ENCODE measurements at places on chromosomes 6 and 20. TPM values are rescaled to one million over a fixed set of nuclear protein-coding genes. Genes with fewer than 3 reads are reported as not detected.

GRCh38 chr6:170096191-170096802 is 194.6 kb downstream of the DLL1 start:
- H3K4me3 ChIP-seq, result no peak overlapping the region
- no peaks in the 10 kb centered on the region for H3K36me3 ChIP-seq
- peaks cover 13% of the 10 kb centered on the region for H3K27me3 ChIP-seq
- DNase-seq, result peak; percentile 3

DNA sequence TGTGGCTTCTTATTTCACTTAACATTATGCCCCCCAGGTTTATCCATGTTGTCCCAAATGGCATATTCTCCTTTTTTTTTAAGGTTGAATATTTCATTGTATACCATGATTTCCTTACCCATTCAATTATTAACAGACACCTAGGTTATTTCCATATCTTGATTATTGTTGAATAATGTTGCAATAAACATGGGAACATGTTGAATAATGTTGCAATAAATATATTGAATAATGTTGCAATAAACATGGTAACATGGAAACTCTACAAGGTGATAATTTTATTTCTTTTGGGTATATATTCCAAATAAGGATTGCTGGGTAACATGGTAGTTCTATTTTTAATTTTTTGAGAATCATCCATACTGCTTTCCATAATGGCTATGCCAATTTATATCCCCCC is 648.1 kb downstream of the MMUT start:
- no peak overlapping the region for H3K4me3 ChIP-seq
- H3K27me3 ChIP-seq, result no peaks in the 10 kb centered on the region
- H3K36me3 ChIP-seq, result no peaks in the 10 kb centered on the region
- no peaks in the 10 kb centered on the region for H3K4me1 ChIP-seq
- H3K27ac ChIP-seq, result no peak overlapping the region

DNA sequence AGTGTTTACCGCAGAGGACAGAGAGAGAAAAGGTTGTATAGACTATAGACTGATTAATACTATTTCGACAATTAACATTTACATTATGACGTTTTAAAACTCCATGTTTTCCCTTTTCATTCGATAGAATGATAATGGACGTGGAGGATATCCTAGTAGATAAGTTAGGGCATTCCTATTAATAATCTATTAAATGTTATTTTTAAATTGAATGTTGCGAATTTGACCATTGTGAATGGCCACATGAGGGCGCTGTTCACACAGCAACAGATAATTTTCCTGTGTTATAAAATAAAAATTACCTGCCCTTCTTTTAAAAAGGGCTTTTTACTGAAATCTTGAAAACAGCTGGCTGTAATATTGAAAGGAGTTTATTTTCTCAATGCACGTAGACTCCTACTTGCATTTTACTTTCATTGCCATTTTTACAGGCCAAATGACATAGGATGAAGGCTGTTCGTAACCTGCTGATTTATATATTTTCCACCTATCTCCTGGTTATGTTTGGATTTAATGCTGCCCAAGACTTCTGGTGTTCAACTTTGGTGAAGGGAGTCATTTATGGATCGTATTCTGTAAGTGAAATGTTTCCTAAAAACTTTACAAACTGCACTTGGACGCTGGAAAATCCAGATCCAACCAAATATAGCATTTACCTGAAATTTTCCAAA is 3.3 kb downstream of the ADGRB3 start:
- peak; percentile 33 for DNase-seq
- H3K4me1 ChIP-seq, result peaks cover 18% of the 10 kb centered on the region
- no peak overlapping the region for H3K27ac ChIP-seq
- no peak overlapping the region for H3K4me3 ChIP-seq
- peaks cover 48% of the 10 kb centered on the region for H3K27me3 ChIP-seq

GRCh38 chr6:168156742-168157265 is 77.8 kb upstream of the FRMD1 start:
- H3K27ac ChIP-seq, result no peak overlapping the region
- H3K4me3 ChIP-seq, result no peak overlapping the region
- H3K36me3 ChIP-seq, result no peaks in the 10 kb centered on the region
- DNase-seq, result no peak
- no peaks in the 10 kb centered on the region for H3K4me1 ChIP-seq

- no peak overlapping the region for H3K4me3 ChIP-seq
- no peaks in the 10 kb centered on the region for H3K36me3 ChIP-seq
- no peak for DNase-seq
- no peak overlapping the region for H3K27ac ChIP-seq
Measured at GRCh38 chr6:51459958-51460357, 627.5 kb downstream of the PKHD1 start.

DNA sequence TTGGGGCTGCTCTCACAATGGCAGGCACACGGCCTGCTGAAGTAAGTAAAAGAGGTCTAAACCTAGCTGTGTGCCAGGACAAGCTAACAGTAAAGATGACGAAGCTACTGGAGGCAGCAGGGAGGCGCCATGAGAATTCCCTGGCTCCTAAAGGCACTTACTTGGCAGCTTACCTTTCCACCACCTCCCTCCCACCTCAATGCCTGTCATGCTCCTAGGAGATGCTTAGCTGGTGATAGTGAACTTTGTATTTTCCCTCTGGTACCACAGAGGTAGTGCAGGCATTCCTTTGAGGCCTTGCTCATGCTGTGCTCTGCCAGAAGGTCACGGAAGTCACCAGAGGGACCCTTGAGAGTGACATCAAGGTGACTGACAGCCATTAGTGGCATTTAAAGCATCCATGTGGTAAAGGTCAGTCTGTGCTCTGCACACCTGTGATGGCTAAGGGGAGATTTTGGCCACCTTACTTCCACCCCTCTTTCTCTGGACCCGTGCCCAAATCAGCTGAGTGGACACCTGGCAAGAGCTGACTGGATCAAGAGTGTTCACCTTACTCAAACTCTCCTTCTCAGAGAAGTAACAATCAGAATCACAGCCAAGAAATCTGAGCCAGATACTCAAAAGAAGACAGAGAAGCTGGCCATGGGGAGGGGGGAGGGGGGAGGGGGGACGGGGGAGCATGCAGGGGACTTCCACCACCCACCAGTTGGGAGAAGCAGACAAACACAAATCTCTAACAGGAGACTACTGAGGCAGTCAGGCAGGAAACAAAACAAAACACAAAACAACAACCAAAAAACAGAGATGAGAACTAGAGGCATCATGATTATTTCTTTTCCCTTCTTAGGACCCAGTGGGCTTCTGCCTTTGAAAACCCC is 2.9 kb downstream of the FKBP1A start:
- H3K4me1 ChIP-seq, result peaks cover 69% of the 10 kb centered on the region
- H3K4me3 ChIP-seq, result peak overlapping the region; percentile 92
- no peaks in the 10 kb centered on the region for H3K27me3 ChIP-seq
- DNase-seq, result peak; percentile 32

GRCh38 chr20:41279546-41280225 is 37.8 kb downstream of the ZHX3 start:
- no peak overlapping the region for H3K4me3 ChIP-seq
- H3K4me1 ChIP-seq, result no peaks in the 10 kb centered on the region
- no peak for DNase-seq
- no peaks in the 10 kb centered on the region for H3K36me3 ChIP-seq
- no peak overlapping the region for H3K27ac ChIP-seq
- H3K27me3 ChIP-seq, result no peaks in the 10 kb centered on the region

DNA sequence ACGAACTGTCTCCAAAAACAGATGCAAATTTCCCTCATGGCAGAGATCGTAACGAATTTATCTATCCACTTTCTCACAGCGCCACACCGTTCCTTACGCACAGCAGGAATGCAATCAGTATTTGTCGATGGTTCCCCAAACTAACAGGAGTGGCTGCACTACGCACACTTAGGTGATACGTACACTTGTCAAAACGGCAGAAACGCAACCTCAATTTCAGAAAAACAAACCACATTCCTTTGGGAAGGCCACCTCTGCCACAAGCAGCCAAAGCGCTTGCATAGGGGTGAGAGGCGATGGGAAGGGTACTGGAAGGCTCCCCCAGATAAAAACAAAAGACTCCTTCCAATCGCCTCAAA is 638 bp downstream of the MDN1 start:
- H3K27ac ChIP-seq, result peak overlapping the region; percentile 97
- peak overlapping the region; percentile 98 for H3K4me3 ChIP-seq
- H3K4me1 ChIP-seq, result peaks cover 34% of the 10 kb centered on the region
- DNase-seq, result no peak
- no peaks in the 10 kb centered on the region for H3K27me3 ChIP-seq

DNA sequence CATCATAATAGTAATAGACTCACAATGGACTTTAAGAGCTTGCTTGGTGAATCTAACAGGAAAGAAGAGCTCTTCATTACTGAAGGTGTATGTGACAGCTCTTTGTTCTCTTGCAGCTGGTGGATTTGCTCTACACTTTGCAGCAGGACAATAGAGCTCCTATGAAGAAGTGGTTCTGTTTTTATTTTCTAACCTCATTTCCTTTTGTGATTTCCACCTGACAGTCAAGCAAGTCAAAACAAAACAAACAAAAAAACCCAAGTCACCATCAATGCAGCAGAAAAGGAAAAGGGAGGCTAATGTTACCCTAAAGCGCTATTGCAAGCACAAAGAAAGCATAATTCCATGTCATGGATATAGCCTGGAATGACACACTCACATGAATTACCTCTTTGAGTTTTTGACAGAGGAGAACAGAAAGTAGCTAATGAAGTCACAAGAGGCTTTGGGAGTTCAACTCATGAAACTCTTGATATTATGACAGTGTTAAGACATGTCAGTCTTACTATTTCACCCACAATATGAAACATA is 1188.1 kb downstream of the EPHA7 start:
- no peaks in the 10 kb centered on the region for H3K4me1 ChIP-seq
- no peaks in the 10 kb centered on the region for H3K27me3 ChIP-seq
- no peaks in the 10 kb centered on the region for H3K36me3 ChIP-seq
- DNase-seq, result no peak
- H3K4me3 ChIP-seq, result no peak overlapping the region
- H3K27ac ChIP-seq, result no peak overlapping the region

DNA sequence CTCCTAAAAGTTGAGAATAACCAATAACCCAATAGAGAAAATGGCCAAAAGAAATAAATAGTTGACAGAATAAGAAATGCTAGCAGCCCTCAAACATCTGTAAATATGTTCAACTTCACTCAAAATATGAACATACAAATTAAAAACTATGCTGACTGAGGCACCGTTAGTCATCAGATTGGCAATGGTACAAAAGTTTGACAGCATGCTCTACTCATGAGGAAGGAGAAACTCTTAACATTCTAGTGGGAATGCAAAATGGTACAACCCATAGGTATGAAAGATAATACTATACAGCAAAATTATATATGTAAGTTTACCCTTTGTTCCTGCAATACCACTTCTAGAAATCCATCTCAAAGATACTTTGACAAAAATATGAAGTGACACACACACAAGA is 1.6 kb upstream of the ZSCAN12 start:
- no peak overlapping the region for H3K27ac ChIP-seq
- no peak overlapping the region for H3K4me3 ChIP-seq
- peaks cover 30% of the 10 kb centered on the region for H3K27me3 ChIP-seq
- H3K36me3 ChIP-seq, result peaks cover 22% of the 10 kb centered on the region

GRCh38 chr20:63543131-63543530 is 4.4 kb downstream of the SRMS start:
- H3K27ac ChIP-seq, result no peak overlapping the region
- H3K36me3 ChIP-seq, result no peaks in the 10 kb centered on the region
- no peak for DNase-seq
- peaks cover 8% of the 10 kb centered on the region for H3K4me1 ChIP-seq
- H3K27me3 ChIP-seq, result no peaks in the 10 kb centered on the region
- H3K4me3 ChIP-seq, result no peak overlapping the region

GRCh38 chr6:168088161-168089053 is 9.4 kb upstream of the FRMD1 start:
- no peak overlapping the region for H3K4me3 ChIP-seq
- H3K27ac ChIP-seq, result no peak overlapping the region
- no peaks in the 10 kb centered on the region for H3K36me3 ChIP-seq
- no peak for DNase-seq
- H3K4me1 ChIP-seq, result no peaks in the 10 kb centered on the region
- H3K27me3 ChIP-seq, result no peaks in the 10 kb centered on the region

- no peaks in the 10 kb centered on the region for H3K36me3 ChIP-seq
- no peaks in the 10 kb centered on the region for H3K27me3 ChIP-seq
- H3K4me1 ChIP-seq, result peaks cover 17% of the 10 kb centered on the region
- DNase-seq, result peak; percentile 68
- H3K4me3 ChIP-seq, result no peak overlapping the region
Measured at GRCh38 chr6:166830185-166830890, 126.0 kb downstream of the RNASET2 start.

DNA sequence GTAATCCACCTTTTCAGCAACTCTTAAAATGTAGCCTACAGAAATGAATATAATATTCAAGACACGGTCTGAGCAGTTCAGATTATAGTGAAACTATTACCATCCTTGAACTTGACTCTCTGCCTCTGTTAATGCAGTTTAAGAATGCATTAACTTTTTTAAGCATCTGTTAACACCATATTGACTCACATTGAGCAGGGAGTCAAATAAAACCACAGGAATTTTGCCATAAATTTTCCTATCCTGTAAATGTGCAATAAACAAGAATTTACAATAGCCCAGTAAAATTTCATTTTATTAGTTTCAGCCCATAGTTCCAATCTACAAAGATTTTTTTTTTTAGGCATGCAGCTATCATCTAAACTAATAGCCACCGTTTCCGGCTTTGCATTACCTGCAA is 239.2 kb upstream of the DEFB112 start:
- no peak overlapping the region for H3K4me3 ChIP-seq
- H3K4me1 ChIP-seq, result no peaks in the 10 kb centered on the region
- no peak overlapping the region for H3K27ac ChIP-seq
- no peak for DNase-seq
- H3K36me3 ChIP-seq, result no peaks in the 10 kb centered on the region
- H3K27me3 ChIP-seq, result no peaks in the 10 kb centered on the region

DNA sequence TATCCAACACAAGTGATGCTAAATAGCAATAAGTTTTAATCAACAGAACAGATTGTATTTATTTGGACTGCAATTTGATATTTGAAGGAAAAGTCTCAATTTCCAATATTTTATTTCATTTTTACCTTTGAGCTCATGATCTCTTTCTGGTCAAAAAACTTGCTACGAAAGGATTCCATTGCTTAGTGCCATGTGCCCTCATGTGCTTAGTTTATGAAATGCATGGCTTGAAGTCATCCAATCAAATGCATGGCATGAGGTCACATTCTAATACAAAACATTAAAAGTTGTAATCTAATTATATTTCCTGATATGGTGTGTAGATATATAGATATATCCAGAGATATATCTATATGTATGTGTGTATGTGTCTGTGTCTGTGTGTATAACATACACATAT is 321.2 kb upstream of the ADGRB3 start:
- no peaks in the 10 kb centered on the region for H3K36me3 ChIP-seq
- no peak overlapping the region for H3K27ac ChIP-seq
- H3K27me3 ChIP-seq, result no peaks in the 10 kb centered on the region
- H3K4me3 ChIP-seq, result no peak overlapping the region
- DNase-seq, result no peak

FOXA2 gene
- total RNA-seq, result not detected

WFDC10B gene
- total RNA-seq, result not detected

GABRR1 gene
- not detected for total RNA-seq

VGLL2 gene
- total RNA-seq, result not detected

GTSF1L gene
- not detected for total RNA-seq

TBC1D7 gene
- total RNA-seq, result 21.7 TPM

MAK gene
- total RNA-seq, result 0.87 TPM

All from activated CD4-positive, alpha-beta memory T cell treated with anti-CD3 and anti-CD28 coated beads for 36 hours (primary cell).